ENCODE measurements at places on chromosomes 13 and 19.

GRCh38 chr13:75145927-75146326, 336.0 kb downstream of the TBC1D4 start:
- DNase-seq, result no peak

DNA sequence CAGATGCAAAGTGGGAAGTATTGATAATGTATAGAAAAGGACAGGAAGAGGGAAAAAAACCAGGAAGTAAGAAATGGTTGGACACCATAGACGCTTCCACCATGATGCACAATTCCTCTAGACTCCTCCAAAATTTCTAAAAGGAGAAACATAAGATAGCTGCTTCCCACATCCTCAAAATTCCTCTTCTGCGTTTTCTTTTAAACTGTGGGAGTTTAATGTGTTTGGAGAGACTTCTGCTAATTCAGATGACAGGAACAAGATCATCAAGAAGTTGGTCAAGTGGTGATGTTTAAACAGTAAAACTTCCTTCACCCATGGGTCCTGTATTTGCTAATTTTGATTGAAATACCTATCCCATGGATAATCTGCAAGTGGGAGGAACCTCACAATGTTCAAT, 130.2 kb downstream of the IRS2 start:
- no peak for DNase-seq

DNA sequence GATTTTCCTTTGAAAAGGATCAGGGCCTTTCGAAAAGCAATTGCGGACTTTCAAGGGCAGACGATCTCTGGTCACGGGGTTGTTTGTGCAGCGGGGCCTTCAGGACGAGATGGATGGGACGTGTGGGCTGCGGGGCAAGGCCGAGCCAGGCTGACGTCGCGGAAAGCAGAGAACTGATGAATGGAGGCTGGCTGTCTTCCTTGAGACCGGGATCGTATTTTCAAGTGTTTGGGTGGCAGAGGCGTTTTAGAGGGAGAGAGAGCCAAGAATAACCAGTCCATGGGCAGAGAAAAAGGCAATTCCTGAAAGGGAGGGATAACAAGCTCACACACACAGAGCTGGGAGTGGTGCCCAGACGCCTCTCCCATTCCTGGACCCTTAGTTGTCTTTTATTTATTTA, 138.9 kb upstream of the USP29 start:
- no peak for DNase-seq

DNA sequence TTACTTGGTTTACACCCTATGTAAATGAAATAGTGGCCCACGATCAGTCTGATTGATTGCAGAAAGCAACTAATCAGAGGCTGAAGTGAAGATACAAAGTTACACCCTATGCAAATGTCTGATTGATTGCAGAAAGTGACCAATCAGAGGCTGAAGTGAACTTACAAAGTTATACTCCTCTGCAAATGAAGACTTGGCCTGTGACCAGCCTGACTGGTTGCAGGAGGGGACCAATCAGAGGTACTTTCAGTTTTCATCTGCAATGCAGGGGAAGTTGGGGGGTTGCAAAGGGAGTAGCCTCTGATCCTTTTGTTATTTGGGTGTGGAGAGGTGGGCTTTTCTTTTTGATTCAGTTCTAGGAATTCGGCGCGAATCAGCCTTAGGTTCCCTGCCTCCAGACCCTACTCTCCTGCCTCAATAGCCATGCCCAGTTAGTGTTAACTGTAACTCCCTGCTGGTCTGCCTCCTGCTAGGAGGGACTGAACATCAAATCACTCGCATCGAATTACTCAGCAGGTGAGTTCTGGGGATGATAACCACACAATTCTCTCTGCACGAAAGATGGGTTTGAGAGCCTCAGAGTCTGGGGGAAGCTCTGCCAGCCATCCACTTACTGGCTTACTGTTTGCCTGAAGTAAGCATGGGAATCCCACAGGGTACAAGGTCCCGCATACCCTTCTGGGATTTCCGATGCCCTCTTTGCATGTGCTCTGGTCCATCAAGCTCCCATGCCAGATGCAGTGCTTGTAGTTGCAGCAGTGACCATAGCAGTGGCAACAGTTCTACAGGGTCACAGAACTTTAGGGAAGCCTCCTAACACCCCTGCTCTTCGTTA, 7.5 kb downstream of the ARL11 start:
- DNase-seq, result no peak

- DNase-seq, result no peak
Observed at GRCh38 chr19:1401889-1402217, 511 bp upstream of the GAMT start.

DNA sequence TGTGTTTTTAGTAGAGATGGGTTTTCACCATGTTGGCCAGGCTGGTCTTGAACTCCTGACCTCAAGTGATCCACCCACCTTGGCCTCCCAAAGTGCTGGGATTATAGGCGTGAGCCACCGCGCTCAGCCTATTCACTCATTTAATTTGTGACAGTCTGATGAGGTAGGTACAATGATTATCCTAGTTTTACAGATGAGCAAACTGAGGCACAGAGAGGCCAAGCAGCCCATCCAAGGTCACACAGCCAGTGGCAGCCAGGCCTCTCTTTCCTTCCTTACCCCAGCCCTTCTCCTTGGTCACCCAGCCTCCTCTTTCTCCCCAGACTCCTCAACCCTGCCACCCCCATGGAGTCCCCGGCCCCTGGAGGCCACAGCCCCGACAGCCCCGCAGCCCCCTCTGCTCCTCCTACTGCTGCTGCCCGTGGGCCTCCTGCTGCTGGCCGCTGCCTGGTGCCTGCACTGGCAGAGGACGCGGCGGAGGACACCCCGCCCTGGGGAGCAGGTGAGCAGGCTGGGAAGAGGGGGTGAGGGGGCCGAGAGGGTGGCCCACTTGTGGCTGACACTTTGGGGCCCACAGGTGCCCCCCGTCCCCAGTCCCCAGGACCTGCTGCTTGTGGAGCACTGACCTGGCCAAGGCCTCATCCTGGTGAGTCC, 6.1 kb downstream of the FLT3LG start:
- no peak for DNase-seq

DNA sequence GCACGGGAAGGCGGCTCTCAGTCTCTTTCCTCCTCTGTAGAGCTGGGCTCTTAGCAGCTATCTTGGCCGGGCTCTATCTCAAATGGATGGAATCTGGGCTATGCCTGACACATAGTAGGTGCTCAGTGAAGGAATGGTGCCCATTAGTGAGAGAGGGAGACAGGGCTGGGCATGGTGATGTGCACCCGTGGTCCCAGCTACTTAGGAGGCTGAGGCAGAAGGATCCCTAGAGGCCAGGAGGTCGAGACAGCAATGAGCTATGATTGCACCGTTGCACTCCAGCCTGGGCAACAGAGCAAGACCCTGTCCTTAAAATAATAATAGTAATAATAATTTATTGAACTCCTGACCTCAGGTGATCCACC, 14.7 kb downstream of the KLF2 start:
- no peak for DNase-seq
